Astrocyte (in vitro differentiated cells and primary cell): ENCODE measurements at places on chromosomes 4 and X.

DNA sequence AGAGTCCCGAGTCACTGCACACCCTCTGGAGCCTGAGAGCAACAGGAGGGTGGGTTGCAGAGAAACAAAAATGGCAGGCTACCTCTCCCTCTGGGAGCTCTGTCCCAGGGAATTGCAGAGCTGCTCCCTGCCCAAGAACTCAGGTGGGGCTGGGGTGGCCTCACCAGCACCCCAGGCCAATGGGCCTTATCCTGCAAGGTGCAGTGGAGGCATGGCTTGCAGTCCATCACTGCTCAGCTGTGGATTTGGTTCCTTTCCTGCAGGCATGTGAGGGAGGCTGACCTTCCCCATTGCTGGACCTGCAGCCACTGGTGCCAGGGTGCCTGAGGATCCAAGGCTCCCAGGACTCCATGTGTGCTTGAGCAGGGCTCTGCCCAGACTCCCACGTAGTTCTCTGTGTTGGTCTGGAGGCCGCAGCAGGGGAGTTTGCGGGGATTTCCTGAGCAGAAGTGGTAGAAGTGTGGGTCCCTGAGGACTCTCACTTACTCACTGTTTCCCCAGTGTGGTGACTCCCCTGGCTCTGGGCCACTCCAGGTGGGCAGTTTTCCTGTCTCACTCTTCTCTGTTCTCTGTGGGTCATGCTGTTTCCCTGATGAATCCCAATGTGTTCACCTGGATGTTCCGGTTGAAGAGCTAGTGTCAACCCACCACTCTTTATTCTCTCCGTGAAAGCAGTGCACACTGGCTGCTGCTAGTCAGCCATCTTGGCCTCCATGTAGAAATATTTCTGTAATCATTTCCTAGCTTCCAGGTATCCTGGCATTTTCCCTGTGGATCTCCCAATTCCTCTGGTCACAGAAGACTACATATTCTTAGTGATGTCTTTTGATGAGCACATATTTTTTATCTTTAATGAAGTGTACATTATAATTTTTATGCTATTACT, 82.3 kb downstream of the ARHGAP24 start:
- no peak for DNase-seq

DNA sequence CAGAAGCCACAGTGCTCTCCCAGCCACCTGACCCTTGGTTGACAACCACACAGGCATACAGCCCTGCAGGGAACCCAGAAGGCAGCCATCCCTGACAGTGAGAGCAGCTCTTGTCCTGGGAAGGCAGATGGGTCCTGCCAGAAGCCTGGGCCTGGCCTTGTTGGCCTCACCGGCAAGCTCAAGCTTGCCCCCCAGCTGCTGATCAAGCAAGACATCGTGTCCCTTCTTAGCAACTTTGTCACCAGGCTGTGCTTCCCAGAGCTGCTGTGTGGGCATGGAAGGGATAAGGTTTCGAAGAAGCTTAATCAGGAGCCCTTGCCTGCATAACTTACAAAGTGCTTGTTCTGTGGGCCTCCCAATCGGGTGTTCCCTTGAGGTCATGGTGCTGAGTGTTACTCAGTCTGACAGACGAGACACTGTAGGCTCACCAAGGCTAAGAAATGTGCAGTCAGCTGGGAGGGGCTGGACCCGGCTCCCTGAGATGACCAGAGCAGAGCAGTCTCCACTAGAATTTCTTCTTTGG, 6.8 kb upstream of the ABLIM2 start:
- no peak for DNase-seq

GRCh38 chrX:30248854-30249253, 1.9 kb downstream of the MAGEB1 start:
- DNase-seq = no peak

DNA sequence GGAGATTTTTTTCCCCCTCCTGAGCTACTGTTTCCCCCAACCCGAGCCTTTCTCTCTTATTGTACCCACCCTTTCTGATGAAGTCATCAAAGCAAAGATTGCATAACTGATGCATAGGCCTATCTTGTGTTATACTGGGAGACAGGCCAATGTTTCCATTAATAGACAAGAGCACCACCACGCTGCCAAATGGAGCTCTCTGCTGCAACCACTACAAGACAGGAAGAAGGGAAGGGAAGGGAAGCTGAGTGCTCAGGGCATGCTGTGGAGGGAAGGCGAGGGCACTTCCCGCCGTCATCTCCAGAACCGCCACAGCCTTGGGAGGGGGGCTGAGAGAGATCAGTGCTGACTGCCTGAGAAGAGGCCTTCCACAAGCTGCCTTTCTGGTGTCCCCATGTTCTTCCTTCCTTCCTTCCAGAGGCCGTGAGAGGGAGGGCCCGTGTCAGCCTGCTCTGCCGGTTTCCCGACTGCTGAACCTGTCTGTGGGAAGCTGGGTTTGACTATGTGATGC, 75.0 kb downstream of the MGST2 start:
- DNase-seq = peak; percentile 93

- no peak for DNase-seq
Measured at GRCh38 chr4:19119904-19120560, 1098.5 kb upstream of the LCORL start.

DNA sequence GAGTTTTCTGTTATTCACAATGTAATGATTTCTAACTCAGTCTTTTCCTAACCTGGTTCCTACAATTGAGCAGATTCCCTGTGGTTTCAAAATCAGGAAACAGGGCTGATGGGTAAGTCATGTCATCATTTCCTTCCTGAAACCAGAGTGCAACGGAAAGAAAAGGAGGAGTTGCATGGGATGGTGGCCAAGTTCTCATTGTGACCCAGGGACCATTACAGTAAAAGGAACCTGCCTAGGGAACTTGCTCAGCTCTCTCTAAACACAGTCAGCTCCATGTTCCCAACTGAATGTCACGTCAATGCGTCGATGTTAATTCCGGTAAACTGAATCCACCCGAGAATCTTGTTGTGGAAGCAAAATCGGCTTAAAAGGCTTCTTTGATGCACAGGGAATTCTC, 51.2 kb downstream of the LGI2 start:
- DNase-seq = no peak

DNA sequence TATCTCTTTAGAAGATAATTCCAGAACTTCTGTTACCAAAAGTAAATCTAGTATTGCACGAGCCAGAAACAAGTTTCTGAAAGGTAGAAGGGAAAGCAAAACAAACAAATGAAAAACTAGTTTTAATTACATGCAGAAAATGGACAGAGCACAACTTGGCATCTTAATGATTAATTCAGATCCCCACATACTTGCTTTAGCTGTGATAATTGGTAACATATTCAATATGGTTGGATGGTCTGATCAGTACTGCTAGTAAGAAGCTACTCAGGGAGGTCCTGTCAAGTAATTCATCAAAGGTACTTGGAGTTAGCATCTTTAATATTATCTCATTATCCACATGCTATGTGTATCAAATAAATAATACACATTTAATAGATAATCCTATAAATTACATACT, 204.3 kb downstream of the TRAM1L1 start:
- DNase-seq = no peak

GRCh38 chr4:11791797-11792196, 363.1 kb upstream of the HS3ST1 start:
- DNase-seq = no peak

GRCh38 chr4:104436542-104436941, 58.2 kb downstream of the CXXC4 start:
- DNase-seq = no peak

GRCh38 chrX:123738378-123738940, 5.6 kb upstream of the THOC2 start:
- DNase-seq = no peak

DNA sequence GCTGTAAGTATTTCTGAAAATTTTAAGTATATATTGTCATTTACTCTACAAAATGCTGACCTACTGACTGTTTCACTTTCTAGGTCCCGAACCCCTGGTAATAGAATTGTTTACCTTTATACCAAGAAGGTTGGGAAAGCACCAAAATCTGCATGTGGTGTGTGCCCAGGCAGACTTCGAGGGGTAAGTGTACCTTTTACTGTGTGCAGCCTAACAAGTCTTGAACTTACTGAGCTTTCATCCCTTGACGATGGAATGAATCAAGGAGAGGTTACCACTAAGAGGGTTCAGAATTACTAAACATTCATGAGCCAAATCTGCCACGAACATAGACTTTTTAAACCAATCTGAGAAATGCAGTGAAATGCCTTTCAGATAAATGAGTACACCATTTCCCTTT, 1.6 kb downstream of the RPL34 start:
- no peak for DNase-seq

DNA sequence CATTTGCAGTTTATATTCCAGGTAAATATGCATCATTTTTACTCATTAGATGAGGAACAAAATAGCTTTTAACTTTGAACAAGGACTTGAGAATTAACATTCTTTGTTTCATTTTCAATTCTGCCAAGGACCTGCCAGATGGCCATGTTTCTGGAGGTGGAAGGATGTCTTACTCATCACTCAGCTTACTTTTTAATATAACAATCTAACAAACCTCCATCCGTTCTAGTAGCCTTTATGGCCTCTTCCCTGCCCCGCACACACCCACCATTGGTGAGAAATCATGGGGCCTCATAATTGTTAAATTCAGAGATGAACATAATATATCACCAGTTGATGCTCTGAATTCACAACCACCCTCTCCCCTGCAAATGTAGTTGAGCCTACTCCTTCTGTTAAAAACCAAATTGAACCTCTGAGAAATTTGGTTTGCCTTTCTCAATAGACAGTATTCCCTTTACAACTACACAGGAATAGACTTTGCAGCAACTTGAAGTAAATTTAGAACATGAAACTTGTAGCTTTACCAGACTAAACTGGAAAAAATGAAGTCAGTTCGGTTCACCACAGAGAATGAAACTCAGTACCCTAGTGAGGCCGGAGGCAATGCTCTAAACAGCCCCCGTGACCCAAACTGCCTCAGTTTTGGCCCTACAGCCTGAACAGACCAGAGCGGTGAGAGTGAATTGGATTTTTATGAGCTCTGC, 50.1 kb upstream of the ACSL4 start:
- DNase-seq = no peak

DNA sequence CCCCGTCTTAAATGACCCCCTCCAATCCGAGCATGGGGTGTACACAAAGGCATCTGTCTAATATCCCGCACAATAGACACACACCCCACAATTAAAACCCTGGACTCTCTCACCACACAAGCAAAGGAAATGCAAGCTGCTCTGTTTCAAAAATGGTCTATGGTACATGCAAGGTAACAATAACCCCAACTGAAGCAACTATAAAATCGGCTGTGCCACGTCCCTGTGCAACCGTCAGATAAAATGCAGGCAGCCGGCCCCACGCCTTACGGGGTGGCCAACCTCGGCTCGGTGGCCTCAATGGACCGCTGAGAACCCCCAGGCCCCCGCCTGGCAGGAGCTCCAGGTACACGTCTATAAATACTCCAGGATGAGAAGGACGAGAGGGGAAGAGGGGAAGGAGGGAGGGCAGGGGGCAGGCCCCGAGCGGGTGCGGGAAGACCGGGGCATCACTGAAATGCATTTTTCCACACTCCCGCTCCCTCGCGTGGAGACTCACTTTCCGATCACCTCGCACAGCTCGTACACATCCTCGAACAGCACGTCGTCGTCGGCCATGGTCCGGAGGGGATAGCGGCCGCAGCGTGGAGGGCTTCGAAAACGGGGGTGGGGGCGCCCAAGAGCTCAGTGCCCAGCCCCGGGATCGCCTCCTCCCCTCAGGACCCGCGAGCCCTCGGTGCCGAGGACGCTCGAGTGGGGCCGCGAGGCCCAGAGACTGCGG, 763 bp downstream of the CASK start:
- peak; percentile 2 for DNase-seq

DNA sequence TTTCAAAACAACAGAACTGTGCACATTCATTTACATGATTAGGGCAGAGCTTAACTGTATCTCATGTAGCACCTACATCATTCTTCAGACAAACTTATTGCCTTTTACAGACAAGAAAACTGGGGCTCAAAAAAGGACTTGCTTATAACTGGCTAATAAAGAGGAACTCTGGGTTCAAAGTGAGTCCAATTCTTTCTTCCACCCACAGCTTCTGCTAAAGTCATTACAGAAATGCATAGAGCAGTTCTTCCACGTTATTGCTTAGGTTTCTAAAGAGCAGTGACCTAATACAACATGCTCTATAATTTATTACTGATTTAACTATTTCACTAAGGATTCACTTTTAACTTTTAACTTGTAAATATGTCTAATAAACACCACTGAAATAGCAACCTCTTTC, 60.6 kb downstream of the ELOVL6 start:
- DNase-seq = no peak

- DNase-seq = no peak
Measured at GRCh38 chr4:41476310-41476885, 61.6 kb upstream of the LIMCH1 start.

DNA sequence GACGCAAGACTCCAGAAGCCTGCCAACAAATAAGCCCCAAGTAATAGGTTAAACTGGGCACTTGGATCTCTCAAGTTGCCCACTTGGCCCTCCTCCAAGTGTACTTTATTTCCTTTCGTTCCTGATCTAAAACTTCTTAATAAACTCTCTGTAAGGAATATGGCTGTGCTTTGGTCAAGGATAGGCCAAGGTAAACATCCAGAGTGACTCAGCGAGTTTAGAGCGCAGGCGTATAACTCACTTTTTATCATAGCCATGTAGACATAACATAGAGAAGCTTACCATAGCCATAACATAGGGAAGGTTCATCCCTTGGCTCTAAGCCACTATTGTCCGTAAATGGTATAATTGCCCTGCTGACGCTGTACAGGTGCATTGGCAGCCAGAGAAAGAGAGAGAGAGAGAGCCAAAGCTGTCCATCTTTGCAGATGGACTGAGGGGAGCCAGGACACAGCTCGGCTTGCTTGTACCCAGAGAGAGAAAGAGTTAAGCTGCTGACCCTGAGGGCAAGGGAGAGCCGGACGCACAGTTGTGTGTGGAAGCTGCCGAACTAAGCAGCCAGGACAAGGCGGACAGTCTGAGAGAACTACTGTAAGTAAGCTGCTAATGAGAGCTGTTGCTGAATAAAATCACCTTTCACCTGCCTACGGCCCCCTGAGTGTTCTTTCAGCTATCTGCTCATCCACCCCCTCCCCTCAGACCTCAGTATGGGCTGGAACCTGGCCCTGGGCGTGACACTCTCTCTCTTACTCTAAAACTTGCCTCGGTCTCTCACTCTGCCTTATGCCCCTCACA, 1.8 kb downstream of the TLR1 start:
- DNase-seq = no peak

- DNase-seq = no peak
Measured at GRCh38 chr4:17273047-17273446, 238.8 kb downstream of the QDPR start.

GRCh38 chr4:107389965-107390364, 330.1 kb downstream of the PAPSS1 start:
- DNase-seq = no peak

DNA sequence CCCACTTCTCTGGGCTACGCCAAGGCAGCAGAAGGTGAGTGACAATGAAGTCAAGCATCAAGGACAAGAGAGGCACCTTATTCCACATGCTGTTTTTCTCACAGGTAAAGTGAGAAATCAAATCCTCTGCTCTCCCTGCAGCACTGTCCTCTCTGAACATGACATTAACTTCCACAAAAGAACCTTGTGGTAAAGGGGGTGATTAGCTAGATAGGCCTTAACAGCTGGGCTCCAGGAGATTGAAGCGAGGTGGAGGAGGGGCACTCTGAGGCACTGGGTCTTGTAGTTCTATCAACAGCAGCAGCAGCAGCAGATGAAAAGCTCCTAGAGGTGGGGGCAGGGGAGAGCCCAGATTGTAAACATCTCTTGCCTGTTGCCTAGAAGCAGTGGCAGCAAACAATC, 96.8 kb upstream of the CXXC4 start:
- no peak for DNase-seq

GRCh38 chr4:127501103-127501502, 131.7 kb upstream of the INTU start:
- peak; percentile 46 for DNase-seq

GRCh38 chr4:74531963-74532794, 87.2 kb downstream of the AREG start:
- DNase-seq = peak; percentile 54
